ENCODE measurements at places on chromosomes 11 and 22.

- no peak for DNase-seq
These were observed 13.6 kb downstream of the GATD1 start for GRCh38 chr11:763549-764321.

- DNase-seq: no peak
These were observed 67.0 kb downstream of the ARHGAP20 start for GRCh38 chr11:110645253-110645652.

GRCh38 chr11:46900091-46900746, 18.1 kb downstream of the LRP4 start:
- no peak for DNase-seq

DNA sequence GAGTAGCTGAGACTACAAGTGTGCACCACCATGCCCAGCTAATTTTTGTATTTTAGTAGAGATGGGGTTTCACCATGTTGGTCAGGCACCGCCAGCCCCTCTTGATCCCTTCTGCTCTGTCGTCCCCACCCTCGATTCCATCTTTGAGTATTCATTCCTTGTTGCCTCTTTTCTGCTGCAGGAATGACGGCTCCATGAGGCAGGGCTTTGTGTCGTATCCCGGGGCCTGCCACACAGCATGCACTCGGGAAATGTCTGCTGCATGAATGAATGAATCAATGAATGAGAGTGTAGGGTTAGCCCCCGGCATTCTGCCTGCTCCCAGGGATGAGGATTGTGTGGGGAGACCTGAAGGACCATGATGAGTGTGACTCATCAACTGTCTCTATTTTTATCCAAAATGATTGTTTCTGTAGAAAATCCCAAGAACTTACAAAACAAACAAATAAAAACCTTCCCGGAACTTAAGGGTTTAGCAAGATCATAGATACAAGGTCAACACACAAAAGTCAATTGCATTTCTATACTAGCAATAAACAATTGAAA, 54.6 kb upstream of the SLC22A12 start:
- DNase-seq: no peak

GRCh38 chr11:75441804-75442132, 8.8 kb upstream of the KLHL35 start:
- DNase-seq: no peak

- no peak for DNase-seq
These were observed 4.6 kb downstream of the MYH9 start for GRCh38 chr22:36383110-36383581.

- no peak for DNase-seq
These were observed 663 bp downstream of the MYH9 start for GRCh38 chr22:36386900-36387708.

DNA sequence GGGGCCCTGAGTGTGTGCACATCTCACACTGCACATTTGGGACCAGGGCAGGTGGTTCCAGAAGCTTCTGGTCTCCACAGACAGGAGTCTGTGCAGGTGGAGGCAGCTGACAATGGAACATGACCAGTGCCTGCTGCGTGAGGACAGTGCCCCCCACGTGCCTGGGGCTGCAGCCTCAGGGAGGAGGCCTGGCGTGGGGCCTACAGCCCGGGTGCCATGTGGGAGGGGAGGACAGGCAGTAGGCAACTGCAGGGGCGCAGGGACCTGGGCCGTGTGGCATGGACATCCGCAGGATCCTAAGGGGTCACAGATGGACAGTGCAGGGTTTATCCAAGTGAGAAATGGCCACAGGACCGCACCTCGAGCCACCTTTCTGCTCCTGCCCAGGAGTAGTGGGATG, 28.8 kb downstream of the TSPAN4 start:
- no peak for DNase-seq

DNA sequence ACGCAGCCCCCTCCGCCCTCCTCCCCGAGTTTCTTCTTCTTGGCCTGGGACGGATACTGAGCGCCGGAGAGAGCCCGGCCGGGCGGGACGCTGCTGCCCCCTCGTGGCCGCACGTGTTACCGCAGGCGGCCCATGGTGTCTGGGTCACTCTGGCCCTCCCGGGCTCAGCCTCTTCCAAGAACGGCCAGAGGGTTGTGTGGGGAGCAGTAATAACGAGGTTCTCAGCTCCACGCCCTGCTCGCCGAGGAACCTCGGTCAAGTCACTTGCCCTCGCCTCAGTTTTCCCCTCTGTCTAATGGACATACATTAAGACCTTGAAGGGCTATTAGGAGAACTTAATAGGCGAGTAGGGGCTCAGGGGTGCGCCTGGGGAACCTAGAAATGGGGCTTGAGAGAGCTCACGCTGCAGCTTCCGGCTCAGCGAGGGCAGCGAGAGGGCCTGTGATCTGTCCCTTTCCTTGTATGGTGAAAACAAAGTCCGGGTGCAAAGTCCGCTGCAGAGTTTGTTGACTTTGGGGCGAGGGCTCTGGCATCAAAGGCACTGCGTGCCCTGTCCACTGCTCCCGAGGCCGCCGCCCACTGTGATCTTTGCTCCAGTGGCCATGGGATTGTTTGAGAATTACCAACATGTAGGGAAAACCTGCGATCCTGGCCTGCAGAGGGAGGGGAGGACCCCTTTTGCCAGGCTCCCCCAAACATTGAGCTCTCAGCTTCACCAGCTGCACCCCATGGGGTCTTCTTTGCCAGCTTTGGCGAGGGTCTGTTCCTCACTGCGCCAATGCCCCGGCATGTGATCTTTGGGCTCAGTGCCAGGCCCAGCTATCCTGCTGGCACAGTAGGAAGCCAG, 14.4 kb upstream of the LRP5 start:
- DNase-seq: peak; percentile 39

DNA sequence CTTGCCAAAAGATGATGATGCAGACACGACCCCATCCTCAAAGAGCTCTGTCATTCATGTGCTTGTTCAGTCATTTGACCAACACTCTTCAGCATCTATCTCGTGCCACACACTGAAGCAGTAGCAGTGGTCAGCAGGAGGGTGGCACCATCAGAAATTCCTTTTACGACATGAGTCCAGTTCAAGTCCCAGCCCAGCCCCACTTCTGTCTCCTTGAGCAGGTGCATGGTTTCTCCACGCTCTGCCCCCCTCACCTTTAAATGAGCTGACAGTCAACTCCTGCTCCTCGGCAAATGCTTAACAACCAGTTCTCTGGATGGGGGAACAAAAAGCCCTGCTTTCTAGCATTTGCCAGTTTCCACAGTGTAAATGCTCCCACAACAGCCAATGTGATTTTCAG, 60.9 kb downstream of the SYN3 start:
- DNase-seq: no peak

DNA sequence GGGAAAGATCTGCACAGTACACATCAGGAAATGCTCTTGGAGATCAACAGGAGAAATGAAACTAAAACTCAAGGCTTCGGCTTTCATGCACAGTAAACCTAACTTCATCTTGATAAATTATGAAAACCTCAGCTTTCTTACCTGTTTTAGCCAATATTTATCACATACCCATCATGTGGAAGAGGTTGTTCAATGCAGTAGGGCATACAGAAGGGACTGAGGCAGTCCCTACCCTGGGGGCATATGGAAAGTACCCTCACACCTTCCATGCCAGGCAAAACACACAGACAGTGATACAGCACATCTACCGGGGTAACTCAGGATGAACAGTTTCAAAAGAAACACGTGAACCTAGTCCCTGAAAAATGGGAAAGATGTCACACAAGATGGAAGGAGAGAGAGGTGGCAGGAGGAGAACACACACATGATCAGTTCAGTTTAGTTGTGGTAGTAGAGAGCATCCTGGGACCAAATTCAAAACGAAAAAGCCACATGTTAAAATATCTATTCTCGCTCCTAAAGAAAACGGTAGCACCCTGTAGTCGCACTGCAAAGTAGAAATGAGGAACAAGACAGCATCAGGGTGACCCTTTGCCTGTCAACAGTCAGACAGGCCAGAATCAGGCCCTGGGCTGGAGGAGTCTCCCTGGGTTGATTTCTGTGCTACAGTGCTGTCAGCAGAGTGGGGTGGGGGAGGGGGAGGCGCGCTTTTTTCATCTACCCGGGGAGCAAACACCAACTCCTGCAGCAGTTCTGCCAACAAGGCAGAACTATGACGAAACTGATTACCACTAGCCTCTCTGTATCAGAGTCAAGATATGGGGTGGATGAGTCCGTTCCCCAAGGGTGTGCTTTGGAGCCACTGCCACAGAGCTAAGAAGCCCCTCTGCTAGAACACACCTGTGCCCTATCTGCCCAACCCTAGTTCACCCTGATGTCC, 1.3 kb downstream of the HIRA start:
- DNase-seq: no peak

DNA sequence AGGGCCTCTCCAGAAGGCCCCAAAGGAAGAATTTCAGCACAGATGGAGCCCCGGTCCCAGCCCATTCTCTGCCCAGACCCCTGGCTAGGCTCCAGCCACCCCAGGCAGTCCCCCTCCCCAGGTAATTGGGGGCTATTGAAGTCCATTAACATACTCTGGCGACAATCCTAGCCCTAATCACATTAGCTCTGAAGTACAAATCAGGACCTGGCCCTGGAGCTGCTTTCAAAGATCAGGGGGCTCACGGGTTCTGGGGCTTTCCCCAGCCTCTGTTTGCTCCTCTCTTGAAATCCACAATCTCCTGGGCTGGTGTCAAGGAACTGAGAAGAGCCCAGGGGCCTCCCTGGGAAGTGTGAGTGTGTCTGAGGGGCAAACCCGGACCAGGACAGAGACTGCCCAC, 22.3 kb downstream of the FGF4 start:
- no peak for DNase-seq

DNA sequence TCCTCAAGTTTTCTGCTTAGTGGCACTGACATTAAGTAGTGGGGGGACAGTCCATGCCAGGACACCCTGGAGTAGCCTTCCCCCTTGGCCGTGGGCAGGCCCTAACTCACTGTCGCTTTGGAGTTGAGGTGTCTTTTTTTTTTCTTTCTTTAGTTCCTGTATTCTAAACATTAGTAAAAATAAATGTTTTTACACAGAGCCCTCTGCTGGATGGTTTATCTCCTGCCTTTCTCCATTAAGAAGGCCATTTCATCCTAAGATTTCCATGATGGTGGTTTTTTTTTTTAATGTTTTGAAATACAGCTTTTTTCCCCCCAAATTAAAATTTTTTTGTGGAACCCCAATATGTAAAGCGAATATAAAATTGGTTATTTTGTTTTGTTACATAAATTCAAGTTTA, 1.8 kb upstream of the TIGD3 start:
- no peak for DNase-seq

GRCh38 chr11:64799623-64800302, 3.3 kb downstream of the MAP4K2 start:
- DNase-seq: no peak

DNA sequence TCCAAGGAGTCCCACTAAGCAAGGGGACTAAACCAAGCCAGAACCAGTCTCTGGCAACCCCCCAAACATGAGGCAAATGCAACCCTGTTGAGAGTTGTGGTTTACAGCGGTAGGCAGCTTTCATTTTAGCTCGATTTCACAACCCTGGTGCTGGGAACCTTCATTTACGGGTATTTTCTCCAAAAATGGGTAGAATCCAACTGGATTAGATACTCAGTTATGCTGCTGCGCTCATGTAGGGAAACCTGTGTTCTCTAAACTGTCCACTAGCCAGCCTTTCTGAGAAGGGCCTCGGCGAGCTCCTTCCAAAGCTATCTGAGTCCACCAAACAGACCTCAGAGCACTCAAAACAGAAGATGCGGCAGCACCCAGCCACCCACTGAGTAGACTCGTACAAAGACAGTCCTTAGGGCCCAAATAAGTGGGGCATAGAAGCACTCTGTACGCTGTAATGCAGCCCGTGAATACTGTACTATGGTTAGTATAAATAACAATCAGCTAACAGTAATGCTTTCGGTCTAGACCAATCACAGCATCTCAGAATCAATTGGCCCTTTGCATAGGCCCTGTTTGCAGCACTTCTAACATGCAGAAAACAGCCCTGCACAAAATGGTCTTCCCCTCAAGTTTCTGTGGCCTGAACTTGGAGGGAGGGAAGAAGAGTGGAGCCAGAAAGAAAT, 104.7 kb downstream of the ETS1 start:
- no peak for DNase-seq

GRCh38 chr11:61693922-61694601, 13.9 kb downstream of the DAGLA start:
- DNase-seq: no peak

GRCh38 chr22:24554313-24555164, at the start of gene GUCD1:
Gene GUCD1 (minus strand): TSS chr22:24555138. CDS start chr22:24554991, 147 bp downstream.
- DNase-seq: no peak

DNA sequence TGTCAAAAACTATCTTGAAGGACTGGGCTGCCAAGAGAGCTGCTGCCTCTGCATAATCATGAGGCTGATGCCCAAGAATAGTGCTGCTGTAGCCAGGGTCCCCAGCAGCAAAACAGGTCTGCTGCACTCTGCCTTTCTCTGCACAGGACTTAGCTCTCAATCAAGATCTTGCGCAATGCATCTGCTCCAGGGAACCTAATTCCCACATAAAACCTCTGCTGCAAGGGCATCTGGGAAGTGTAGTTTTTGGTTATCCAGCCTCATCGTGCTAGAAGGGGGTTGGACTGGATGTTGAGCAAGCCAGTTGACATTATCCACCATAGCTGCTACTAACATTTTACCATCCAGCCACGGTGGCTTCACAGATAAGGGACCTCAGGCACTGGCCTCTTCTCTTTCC, 192.7 kb downstream of the C11orf91 start:
- DNase-seq: no peak

GRCh38 chr22:50276143-50276542, 6.0 kb upstream of the MAPK11 start:
- no peak for DNase-seq

DNA sequence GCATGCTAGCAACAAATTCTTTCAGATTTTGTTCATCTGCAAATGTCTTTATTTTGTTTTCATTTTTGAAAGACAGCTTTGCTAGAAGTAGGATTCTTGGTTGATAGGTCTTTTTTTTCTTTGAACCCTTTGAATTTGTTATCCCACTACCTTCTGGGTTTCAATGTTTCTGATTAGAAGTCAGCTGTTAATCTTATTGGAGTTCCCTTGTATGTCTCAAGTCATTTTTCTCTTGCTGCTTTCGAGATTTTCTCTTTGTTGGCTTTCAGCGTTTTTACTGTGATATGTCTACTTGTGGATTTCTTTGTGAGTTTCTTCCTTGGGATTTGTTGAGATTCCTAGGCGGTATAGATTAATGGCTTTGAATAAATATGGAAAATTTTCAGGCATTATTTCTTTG, 27.2 kb upstream of the MS4A8 start:
- DNase-seq: no peak

GRCh38 chr11:69873166-69874077, 54.2 kb upstream of the FGF3 start:
- DNase-seq: no peak

- no peak for DNase-seq
These were observed 333.0 kb downstream of the DDX10 start for GRCh38 chr11:108997826-108998225.

GRCh38 chr11:131223198-131223991, 147.0 kb upstream of the NTM start:
- DNase-seq: no peak

All from NCI-H774 (cell line).